ENCODE measurements at places on chromosomes 5 and 9.

- no peak for DNase-seq
Measured at GRCh38 chr9:69981686-69982445, 61.8 kb upstream of the MAMDC2 start.

DNA sequence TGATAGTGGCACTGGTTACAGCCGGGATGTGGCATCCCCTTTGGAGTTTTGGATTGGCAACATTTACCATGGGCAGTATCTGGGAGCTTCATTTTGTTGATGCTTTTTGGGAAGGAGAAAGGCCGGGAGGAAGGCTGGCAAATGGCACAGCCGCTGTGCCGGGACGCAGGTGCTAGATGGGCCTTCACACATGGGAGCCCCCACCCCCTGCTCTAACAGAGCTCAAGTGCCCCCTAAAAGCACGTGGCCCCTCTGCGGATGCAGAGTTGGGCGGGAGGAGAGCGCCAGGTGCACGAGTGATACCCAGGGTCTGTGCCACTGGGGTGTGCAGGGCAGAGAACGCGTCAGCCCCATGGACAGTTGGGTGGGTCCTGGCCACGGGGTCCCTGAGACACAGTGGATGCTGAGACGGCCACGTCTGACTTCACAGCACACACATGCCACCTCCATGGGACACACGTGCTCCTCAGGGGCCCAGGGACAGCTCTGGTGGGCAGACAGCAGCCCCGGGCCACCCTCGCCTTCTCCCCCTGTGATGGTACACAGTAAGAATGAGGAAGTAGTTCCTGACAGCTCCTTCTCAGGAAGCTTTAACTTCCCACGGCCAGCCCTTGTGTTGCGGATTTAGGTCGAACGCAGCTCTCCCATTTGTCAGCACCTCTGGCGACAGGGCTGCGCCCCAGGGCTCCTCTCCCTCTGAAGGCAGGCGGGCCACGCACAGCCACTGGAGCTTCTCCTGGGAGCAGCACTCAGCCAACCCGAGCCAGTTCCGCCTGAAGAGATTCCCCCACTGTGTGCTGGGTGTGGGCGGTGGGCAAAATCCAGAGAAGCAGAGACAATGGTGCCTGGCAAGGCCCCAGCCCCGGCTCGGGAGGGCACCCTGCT lies 10.8 kb downstream of the SLC9A3 start:
- DNase-seq: no peak

GRCh38 chr5:144469106-144469505 lies 298.4 kb downstream of the KCTD16 start:
- no peak for DNase-seq

GRCh38 chr9:128494108-128494745 lies 10.3 kb upstream of the GLE1 start:
- peak; percentile 58 for DNase-seq

GRCh38 chr5:172708183-172708505 lies 62.9 kb downstream of the DUSP1 start:
- no peak for DNase-seq

GRCh38 chr9:18317896-18318295 lies 156.1 kb upstream of the ADAMTSL1 start:
- DNase-seq: no peak

- no peak for DNase-seq
Measured at GRCh38 chr9:98964201-98964600, 20.5 kb downstream of the COL15A1 start.

- no peak for DNase-seq
Measured at GRCh38 chr9:129891569-129891968, 56.3 kb downstream of the USP20 start.

- no peak for DNase-seq
Measured at GRCh38 chr9:31135567-31135966, 1248.9 kb upstream of the ACO1 start.

- peak; percentile 33 for DNase-seq
Measured at GRCh38 chr5:136018814-136019783, 9.7 kb upstream of the TGFBI start.

DNA sequence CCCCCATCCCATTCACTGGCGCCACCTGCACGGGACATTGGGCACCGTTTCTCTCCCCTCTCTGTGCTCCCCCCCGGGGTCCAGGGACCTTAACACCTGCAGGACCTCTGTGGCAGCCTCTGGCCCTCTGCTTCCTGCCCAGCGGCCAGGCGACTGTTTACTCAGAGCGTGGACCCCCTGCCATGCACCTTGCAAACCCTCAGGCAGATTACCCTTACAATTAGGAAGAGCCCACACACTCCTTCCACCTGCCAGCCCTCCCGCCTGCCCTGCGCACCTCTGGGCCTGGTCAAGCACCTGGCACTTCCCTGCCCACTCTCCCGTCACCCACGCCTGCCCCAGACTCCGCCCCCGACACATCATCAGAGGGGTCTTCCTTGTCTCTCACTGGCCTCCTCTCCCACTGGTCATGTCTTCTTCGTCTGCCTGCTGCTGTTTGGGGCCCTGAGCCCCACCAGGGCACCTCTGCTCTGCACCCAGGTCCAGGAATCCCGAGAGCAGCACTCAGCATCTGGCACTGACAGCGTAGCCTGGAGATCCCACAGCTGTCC lies 281.3 kb upstream of the IRX4 start:
- no peak for DNase-seq

DNA sequence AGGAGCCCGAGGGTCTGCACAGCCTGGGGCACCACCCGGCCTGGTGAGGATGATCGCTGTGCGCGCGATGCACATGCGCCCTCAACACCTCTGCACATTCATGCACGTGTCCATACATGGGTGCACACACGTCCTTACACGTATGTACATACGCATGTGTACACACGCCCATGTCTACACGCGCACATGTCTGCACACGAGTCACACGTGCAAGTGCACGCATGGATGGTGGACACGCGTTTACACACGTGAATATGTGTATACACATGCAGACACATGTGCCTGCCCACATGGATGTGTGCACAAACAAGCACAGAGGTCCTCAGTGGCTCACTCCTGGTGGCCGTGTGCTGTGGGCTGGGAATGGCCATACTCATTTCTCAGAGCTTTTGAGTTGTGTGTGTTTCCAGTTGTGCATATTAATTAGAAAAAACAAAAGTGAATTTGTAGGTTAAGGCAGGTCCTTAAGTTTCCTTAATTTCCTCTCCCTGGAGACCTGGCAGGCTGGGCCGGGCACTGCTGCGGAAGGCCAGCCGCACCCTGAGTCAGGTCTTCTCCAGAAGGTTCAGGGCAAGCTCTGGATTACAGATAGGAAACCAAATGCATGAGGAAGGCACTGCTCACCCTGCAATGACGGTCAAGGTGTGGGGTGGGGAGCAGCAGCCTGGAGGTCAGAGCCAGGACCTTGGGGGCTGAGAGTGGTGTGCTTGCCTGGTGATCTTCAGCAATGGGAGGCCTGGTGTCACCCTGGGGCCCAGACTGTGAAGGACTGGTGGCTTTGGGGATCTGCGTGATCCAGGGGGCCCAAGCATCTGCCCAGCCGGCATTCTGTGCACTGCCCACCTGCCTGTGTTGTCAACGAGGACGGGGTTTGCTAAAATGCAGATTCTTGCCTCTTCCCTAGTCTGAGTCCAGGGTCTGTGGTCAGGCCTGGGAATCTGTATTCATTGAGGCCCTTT lies 1.3 kb upstream of the RNU6ATAC start:
- DNase-seq: peak; percentile 28

DNA sequence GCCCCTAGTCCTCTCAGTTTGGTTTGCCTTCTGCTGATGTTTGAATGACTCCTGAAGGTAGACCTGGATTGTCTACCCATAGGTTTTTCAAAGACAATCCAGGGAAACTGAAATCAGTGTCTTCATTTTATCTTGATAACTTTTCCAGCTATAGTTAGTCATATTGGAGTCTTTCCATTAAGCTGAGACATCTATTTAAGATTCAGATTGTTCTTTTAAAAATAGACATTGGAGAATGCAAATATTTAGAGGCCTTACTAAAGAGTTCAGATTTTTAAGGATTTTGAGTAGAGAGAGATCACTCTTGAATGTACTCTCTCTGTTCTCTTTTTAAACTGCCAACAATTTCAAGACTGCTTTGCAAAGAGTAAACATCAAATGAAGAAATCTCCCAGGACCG lies 69.1 kb downstream of the GDNF start:
- no peak for DNase-seq

DNA sequence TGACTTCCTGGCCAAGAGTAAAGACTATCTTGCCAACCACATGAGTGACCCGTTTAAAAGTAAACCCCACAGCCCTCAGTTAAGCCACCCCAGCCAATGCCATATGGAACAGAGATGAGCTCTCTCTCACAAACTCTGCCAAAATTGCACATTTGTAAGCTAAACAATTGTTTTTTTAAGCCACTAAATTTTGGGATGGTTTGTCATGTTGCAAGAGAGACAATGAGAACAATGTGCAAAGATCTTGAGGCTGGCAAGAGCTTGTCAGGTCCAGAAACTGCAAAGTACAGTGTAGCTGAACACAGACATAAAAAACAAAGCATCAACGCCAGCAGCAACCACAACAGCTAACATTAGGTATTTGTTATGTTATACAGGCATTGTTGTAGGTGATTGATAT lies 27.8 kb downstream of the HOMER1 start:
- no peak for DNase-seq

- DNase-seq: no peak
Measured at GRCh38 chr5:35626108-35626507, 8.4 kb downstream of the SPEF2 start.

- DNase-seq: no peak
Measured at GRCh38 chr5:32315221-32316014, 2.7 kb upstream of the MTMR12 start.

GRCh38 chr5:134887593-134888159 lies 13.5 kb downstream of the TXNDC15 start:
- DNase-seq: no peak

DNA sequence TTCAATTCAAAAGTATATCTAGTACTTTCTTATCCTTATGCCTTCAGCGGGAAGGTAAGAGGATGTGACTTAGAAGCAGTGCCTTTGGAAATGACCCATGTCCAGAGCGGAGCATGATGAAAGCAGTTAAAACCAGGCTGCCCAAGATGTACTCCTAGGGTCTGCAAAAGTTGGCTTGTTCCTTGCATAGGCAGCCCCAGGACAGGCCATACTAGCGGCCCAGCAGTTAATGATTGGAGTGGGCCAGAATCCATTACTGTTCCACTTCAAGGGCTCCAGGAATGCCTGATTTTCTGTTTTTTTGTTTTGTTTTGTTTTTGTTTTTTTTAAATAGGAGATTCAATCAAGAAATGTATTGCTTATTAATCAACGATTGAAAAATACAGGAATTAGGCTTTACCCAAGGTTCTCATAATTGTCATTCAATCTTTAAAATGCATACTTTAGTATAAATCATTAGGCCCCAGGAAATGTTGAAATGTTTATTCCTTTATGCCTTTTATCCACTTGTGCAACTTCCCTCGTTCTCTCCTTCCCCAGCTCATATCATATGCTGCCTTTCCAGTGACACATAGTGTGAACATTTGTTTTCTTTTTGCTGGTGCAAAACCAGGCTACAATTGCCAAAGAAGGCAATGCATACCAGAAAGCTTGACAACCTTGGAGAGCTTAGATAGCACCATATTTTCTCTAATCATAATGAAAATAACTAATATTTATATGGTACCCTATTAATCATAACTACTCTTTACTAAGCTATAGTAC lies 190.8 kb downstream of the ARHGEF28 start:
- no peak for DNase-seq

- no peak for DNase-seq
Measured at GRCh38 chr5:180333661-180334060, 19.5 kb downstream of the GFPT2 start.

- DNase-seq: peak; percentile 2
Measured at GRCh38 chr5:1745123-1745795, 54.4 kb downstream of the MRPL36 start.

GRCh38 chr9:96875461-96876142 lies 21.3 kb upstream of the ZNF782 start:
- peak; percentile 74 for DNase-seq

GRCh38 chr9:93117924-93118862 lies 15.9 kb downstream of the NINJ1 start:
- no peak for DNase-seq

GRCh38 chr9:114004221-114004716 lies 73.8 kb downstream of the AMBP start:
- no peak for DNase-seq

GRCh38 chr5:147601652-147602051 lies 91.8 kb upstream of the DPYSL3 start:
- DNase-seq: no peak

DNA sequence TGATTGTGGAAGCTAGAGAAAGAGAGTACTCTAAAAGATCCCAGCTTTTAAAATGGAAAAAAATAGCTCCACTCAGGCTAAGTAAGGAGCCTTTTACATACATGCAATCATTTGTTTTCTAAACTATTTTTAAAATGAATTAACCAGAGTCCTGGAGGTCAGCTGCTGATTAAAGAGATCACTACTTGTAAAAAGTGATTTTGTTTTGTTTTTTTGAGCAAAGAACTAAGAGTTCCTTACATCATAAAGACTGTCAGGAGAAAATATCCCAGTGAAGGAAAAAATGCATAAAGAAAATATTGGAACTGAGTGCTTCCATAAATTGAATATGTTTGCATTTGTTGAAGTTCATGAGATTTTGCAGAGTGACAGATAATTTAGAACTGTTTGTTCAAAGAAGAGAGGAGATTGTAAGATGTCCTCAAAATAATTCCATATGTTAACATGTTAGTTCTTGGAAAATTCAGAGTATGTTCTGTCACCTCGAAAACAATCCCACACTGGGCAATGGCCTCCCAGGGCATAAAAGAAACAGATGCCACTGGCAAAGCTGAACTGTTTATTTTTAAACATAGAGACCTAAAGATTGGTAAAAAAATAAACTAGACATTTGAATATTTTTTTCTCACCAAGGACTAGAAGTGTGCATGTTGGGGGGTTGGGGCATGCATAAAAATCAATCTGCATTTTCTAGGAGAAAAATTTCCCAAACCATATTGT lies 264.7 kb downstream of the NPR3 start:
- no peak for DNase-seq

GRCh38 chr9:37908283-37908682 lies 4.4 kb upstream of the SLC25A51 start:
- DNase-seq: no peak

DNA sequence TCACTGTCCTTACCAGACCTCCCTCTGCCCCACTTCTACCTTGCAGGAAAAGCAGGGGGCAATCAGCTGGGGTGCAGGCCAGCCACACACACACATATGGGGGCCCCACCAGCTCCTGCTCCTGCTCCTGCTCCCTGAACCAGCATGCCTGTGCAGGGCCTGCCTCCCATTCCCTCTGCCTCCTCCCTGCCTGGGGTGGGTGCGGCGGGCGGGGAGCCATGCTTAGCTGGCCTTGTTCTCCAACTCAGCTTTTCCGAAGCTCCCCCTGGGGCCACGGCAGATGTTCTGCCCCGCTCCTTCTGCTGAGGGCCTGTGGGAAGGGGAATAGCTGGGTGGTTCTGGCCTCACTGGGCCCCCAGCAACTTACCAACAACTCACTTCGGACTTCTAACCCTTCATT lies 89.8 kb downstream of the ZNF354C start:
- DNase-seq: no peak

GRCh38 chr9:23380821-23381220 lies 445.2 kb downstream of the ELAVL2 start:
- no peak for DNase-seq

GRCh38 chr5:64285188-64286130 lies 119.8 kb downstream of the RNF180 start:
- DNase-seq: no peak

- DNase-seq: no peak
Measured at GRCh38 chr9:106769331-106769730, 93.6 kb upstream of the ZNF462 start.

- no peak for DNase-seq
Measured at GRCh38 chr5:140249536-140249935, 53.4 kb downstream of the PFDN1 start.

Data from transverse colon (tissue), 4 donors.